Testis (tissue), 5 donors: ENCODE measurements at places on chromosomes 3 and 15.

GRCh38 chr3:50290161-50290641 is 2.0 kb downstream of the IFRD2 start:
- no peak for DNase-seq

- DNase-seq, result no peak
Observed at GRCh38 chr15:76345583-76345879, 9.0 kb downstream of the ISL2 start.

DNA sequence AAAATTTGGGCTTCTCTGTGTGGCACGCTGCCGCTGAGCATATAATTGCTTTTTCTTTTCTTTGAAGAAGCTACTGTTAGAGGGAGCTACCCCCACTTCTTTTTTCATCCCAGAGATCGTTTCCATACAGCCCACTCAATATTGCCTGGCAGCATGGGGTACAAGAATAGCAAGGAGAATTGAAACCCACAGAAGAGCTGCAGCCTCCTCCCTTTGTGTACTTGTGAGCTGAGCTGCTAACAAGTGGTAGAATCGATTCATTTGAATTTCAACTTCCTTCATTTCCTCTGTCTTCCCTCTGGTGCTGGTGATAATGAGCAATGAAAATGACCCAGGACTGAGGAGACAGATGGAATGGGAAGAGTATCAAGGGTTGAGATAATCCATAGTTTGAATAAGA is 64.9 kb downstream of the LRRC3B start:
- DNase-seq, result no peak

DNA sequence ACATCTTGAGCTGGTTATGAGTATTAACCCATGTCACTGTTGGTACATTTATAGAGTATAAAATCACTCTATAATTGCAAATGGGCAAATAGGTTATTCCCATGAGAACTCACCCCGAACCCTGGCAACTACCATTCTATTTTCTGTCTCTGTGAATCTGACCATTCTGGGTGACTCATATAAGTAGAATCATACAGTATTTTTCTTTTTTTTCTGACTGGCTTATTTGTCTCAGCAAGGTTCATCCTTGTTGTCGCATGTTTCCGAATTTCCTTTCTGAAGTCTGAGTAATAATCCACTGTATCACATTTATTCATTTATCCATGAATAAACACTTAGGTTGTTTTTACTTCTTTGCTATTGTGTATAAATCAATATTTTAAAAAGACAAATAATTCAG is 59.9 kb upstream of the CHRM5 start:
- DNase-seq, result no peak

- no peak for DNase-seq
Observed at GRCh38 chr3:120062474-120062873, 31.8 kb downstream of the GSK3B start.
